Uterus (tissue), 4 donors: ENCODE measurements at places on chromosomes 4 and X. TPM values are rescaled to one million over a fixed set of nuclear protein-coding genes. Genes with fewer than 3 reads are reported as not detected.

DNA sequence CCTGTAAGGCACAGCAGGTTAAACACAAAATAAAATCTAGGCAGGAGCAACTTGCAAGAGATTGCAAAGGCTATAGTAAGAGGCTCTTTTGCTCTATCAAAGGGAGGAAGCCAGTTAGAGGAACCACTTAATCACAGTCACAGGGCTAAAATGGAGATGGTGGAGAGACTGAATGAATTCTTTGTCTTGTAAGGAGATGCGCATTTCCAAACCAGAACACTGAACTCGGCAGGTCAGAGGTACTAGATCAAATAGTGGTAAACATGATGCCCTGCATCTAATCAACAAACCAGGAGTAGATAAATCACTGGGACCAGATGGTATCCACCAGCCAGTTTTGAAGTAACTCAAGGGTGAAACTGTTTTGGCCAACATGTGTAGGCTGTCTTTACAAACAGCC lies 55.8 kb downstream of the GPC4 start:
- no peaks in the 10 kb centered on the region for H3K27me3 ChIP-seq
- H3K36me3 ChIP-seq, result no peaks in the 10 kb centered on the region
- H3K27ac ChIP-seq, result no peak overlapping the region

- no peak for DNase-seq
- H3K27me3 ChIP-seq, result no peaks in the 10 kb centered on the region
- no peaks in the 10 kb centered on the region for H3K4me1 ChIP-seq
- H3K27ac ChIP-seq, result no peak overlapping the region
- no peaks in the 10 kb centered on the region for H3K36me3 ChIP-seq
These were observed 57.7 kb upstream of the UGT2B7 start for GRCh38 chr4:69038582-69038981.

DNA sequence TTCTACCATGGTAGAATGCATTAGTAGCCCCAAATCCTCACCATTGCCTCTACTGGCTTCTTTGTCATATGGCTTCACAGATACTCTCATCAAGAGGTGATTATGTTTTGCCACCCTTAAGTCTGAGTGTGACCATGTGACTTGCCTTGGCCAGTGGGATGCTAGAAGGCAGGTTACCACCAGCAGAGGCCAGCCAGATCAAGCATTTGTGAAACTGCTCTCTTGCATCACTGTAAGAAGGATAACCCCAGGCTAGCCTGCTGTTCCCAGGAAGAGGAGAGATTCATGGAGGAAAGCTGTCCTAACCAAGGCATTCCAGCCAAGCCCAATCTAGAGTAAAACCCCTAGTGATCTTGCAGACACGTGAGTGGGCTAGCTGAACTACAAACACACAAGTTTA lies 46.8 kb downstream of the USP46 start:
- no peak overlapping the region for H3K27ac ChIP-seq
- no peak overlapping the region for H3K4me3 ChIP-seq
- H3K27me3 ChIP-seq, result no peaks in the 10 kb centered on the region
- no peaks in the 10 kb centered on the region for H3K36me3 ChIP-seq
- no peaks in the 10 kb centered on the region for H3K4me1 ChIP-seq

DNA sequence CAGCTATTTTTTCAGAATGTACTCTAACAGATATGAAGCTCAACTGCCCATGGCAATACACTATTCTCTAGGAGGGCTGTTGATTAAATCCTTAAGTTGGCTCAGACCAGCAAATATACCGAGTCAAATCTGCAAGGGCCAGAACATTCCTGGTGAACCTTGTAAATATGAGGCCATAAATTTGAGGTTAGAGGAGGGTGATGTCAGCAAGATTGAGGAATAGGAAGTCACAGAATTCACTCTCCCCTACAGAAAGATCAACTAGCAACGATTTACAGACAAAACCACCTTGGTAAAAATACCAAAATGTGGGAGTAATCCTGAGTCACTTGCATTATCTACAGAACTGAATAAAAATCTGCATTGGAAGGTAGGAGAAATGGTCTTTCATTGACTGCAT lies 399.3 kb downstream of the GPM6A start:
- no peak overlapping the region for H3K4me3 ChIP-seq
- H3K27ac ChIP-seq, result peak overlapping the region; percentile 49
- H3K27me3 ChIP-seq, result no peaks in the 10 kb centered on the region
- DNase-seq, result no peak

The GPRASP1 gene
- 49.9 TPM for total RNA-seq

DNA sequence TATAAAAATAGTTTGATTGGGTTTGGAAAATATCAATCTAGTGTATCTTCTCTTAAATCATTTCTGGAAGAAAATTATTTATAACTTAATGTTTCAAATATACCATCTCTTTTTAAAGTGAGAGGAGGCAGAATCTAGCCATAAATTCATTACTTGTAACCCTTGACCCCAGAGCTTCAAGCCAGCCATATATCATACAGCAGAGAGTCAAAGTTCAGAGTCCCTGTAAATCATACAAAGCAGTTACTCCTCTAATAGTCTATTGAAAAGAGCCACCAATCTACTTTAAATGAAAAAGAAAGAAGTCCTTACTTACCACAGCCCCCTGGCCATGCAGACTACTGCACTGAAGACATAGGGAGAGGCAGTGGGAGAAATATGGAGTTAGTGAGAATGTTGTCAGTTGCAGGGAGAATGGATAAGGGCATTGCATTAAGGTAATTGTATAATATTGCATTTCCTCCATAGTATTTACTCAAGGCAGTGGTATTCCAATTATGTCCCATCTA lies 229.5 kb downstream of the NKX6-1 start:
- no peaks in the 10 kb centered on the region for H3K27me3 ChIP-seq
- H3K36me3 ChIP-seq, result no peaks in the 10 kb centered on the region
- H3K4me1 ChIP-seq, result no peaks in the 10 kb centered on the region
- H3K4me3 ChIP-seq, result no peak overlapping the region
- H3K27ac ChIP-seq, result no peak overlapping the region

The ABCG2 gene
- 61.8 TPM for total RNA-seq

The PARM1 gene
- 116 TPM for total RNA-seq

The DCAF4L1 gene
- total RNA-seq, result not detected

DNA sequence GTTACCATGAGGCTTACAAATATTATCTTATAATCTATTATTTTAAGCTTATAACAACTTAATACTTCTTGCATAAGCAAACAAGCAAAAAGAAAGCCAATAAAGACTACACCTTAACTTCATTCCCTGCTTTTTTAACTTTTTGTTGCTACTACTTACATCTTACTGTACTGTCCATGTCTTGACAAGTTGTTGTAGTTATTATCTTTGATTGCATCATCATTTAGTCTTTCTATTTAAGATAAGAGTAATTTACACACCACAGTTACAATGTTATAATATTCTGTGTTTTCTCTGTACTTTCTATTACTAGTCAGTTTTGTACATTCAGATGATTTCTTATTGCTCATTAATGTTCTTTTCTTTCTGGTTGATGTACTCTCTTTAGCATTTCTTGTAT lies 346.6 kb downstream of the SMARCA1 start:
- H3K36me3 ChIP-seq, result no peaks in the 10 kb centered on the region
- H3K27me3 ChIP-seq, result no peaks in the 10 kb centered on the region
- H3K27ac ChIP-seq, result no peak overlapping the region
- H3K4me1 ChIP-seq, result no peaks in the 10 kb centered on the region

DNA sequence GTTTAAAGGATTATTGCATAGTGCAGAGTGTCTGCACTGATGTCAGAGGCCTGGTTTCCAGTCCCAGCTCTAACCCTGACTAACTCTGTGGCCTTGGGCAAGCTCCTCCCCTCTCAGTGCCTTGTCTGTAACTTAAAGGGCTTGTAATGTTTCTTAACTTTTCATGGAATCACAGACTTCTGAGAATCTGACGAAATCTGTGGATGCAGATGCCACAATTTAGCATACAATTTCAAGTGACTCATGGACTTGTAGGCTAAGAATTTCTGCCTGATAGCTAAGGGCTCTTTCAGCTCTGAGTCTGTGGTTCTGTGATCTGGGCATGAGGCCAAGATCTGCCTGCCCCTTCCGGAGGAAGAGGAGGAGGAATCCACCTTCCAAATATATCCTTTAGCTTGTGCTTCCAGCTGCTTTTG lies 236.9 kb downstream of the AR start:
- H3K4me3 ChIP-seq, result no peak overlapping the region
- DNase-seq, result peak; percentile 84
- no peaks in the 10 kb centered on the region for H3K36me3 ChIP-seq
- peak overlapping the region; percentile 65 for H3K27ac ChIP-seq
